ENCODE measurements at places on chromosomes 1 and 21.

DNA sequence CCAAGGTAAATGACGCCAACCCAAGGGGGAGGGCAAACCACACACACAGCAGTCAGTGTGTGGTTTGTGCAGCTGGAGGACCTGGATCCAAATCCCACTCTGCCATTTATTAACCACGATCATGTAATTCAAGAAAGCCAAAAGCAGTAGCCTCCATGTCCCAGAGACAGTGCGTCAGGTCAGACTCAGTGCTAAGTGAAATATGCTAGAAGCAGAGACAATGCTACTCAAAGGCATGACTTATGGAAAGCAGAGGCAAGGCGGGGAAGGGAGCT lies 13.6 kb downstream of the TTC39A start:
- peak; percentile 14 for DNase-seq

DNA sequence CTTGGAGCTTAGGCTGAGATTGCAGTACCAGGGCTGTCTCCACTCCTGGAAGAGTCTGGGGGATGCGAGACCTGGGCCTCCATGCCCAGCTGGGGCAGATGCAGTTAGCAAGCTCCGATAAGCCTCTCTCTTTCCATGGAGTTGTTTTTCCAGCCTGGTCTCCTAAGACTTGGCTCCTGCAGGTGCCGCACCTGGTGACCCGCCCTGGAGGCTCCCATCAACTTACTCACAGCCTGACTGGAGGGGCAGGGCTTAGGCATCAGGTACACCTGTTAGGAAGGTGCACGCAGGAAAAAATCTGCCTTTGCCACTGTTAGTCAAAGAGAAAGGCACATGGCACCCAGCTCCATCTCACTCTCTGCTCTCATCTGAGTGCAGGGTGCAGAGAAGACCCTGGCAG lies 198.1 kb upstream of the TMEM51 start:
- DNase-seq = no peak

DNA sequence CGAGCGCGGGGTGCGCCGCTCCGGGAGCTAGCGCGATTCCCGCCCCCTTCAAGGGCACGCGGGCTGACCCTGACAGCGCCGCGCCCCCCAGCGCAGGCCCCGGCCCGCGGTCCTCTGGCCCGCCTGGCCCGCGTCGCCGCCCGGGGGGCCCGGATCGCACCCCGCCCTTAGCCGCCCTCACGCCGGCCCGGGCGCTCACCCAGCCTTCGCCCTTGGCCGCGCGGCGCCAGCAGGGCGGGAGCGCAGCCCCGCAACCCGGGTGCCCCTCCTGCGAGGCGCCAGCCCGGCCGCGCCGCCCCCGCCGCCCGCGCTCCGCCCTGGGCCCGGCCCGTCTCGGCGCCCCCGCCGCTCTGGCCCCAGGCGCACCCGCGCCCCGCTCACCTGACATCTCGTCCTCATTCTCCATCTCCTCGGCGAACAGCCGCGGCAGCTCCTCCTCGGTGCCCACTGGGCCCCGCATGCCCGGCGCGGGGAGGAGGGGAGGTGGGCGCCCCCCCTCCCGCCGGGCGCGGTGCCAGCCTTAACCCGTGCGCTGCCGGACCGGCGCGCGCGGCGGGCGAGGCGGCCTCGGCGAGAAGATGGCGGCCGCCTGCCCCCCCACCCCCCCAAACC lies 451 bp downstream of the CHD5 start:
- no peak for DNase-seq

DNA sequence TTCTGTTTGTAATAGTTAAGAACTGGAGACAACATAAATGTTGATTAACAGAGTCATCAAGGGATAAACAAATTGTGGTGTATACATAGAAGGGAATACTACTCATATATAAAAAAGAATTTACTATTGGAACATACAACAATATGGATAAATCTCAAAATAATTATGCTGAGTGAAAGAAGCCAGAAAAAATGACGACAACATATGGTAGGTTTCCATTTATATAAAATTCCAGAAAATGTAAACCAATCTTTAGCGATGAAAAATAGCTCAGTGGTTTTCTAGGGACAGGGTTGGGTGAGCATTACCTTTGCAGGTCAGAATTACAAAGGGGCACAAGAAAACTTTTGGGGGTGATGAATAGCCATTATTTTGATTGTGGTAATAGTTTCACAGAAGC lies 431.6 kb downstream of the PTPRU start:
- no peak for DNase-seq

GRCh38 chr1:104064399-104064798 lies 314.7 kb downstream of the AMY1C start:
- no peak for DNase-seq

DNA sequence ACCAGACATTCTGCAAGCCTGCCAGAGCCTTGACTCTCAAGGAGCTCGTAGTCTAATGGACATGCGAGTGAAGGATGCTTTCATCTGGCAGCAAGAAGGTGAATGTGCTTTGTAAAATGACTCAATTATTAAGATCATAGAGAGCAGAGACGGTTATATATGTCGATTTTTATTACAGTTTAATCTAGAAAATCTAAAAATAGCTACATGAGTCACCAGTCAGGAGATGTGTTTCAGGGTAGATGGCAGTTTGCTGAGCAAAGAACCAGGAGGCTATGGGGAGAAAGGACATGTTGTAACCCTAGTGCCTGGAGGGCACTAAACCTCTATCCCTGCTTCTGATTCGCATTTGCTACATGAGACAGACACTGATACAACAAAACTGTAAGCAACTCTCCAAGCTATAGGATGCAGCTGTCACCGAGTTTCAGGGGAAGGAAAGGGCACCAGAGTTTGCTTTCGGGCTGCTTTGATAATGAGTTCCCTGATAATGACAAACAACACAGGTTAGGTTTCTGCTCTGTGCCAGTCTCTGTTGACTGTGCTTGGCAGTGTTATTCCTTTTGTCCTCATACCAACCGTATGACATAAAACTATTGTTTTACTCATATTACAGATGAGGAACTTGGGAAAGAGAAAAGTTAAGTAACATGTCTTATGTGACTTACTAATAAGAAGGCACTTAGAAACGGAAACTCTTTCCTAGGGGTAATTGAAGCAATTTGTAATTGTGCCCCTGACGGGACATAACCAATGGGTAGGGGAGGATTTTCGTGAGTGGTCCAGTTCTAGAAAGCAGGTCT lies 43.2 kb downstream of the C1orf198 start:
- peak; percentile 73 for DNase-seq

- DNase-seq = no peak
These were observed 30.3 kb downstream of the TEX35 start for GRCh38 chr1:178543290-178543607.

DNA sequence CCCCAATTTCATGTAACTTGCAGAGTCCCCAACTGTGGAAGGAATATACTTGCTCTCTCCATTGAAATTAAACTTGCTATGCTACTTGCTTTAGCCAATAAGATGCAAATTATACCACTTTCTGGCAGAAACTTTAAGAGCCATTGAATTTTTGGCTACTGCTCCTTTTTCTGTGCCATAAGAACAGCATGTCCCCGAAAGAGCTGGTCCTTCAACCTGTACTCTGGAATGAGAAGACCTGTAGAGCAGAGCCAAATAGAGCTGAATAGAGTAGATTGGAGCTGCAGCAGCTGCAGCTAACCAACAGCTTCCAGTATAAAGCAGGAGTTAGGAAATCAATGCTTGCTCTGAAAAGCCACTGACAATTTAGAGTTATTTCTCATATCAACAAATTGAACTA lies 472.3 kb upstream of the B3GALT2 start:
- no peak for DNase-seq

- DNase-seq = no peak
These were observed 83.9 kb downstream of the LRRC7 start for GRCh38 chr1:69651656-69652055.

- no peak for DNase-seq
These were observed 31.2 kb upstream of the CFAP126 start for GRCh38 chr1:161398900-161399256.

DNA sequence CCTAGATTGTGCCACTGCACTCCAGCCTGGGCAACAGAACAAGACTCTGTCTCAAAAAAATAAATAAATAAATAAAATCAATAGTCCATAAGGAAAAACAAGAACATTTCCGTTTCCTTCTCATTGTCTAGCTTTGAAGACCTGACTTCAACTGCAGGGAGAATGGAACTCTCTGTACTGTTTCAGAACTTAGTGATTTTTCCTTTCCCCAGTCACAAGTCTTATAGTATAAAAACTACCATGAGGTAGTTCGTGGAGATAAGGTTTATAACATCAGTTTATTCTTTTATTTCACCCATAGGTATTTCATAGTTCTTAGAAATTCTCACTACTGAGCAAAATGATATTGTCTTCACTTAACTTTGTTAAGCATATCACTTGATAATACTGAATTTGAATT lies 11.4 kb upstream of the RWDD3 start:
- no peak for DNase-seq

DNA sequence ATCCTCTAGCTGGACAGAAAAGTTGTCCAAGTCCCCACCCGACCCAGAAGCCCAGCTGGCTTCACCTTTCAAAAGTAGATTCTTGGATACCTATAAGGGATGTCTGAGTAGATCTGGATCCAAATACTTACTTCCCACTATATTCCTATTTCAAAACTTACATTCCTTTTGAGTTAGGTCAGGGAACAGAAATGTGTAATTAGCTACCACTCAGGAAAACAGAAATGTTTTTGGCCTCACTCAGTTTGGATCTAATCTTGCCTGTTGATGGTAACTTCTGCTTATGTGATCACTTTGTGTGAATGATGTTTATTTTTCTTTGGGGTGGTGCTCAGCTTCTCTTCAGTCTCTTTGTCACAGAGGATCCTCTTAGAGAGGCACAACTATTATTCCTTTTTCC lies 814.4 kb upstream of the RGS18 start:
- DNase-seq = peak; percentile 71

- no peak for DNase-seq
These were observed 30.6 kb upstream of the KDM4A start for GRCh38 chr1:43619314-43619790.

GRCh38 chr1:83802460-83803152 lies 196.3 kb downstream of the TTLL7 start:
- DNase-seq = no peak

DNA sequence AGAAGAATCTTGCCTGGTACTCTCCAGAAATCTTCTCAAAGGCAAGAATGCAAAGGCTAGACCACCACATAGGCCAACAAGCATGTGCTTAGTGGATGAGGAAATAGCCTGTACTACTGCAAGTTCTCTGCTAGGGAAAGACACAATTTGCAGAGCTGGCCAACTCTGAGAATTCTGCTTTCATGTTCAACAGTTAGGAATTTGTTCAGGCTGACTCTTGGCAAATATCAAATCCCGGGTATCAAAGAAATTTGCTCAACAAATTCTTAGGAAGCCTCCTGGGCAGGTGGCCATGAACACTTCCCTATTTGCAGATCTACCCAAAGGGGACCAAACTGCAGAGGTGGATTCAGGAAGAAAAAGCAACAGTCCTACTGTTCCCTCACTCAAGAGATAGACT lies 15.0 kb upstream of the H3-3A start:
- DNase-seq = peak; percentile 72

- DNase-seq = no peak
These were observed 6.3 kb downstream of the KCNJ6 start for GRCh38 chr21:37909936-37910335.

- DNase-seq = peak; percentile 8
These were observed 11.2 kb downstream of the PUM1 start for GRCh38 chr1:31054349-31054748.

- DNase-seq = no peak
These were observed 56.2 kb downstream of the STUM start for GRCh38 chr1:226604560-226605317.

DNA sequence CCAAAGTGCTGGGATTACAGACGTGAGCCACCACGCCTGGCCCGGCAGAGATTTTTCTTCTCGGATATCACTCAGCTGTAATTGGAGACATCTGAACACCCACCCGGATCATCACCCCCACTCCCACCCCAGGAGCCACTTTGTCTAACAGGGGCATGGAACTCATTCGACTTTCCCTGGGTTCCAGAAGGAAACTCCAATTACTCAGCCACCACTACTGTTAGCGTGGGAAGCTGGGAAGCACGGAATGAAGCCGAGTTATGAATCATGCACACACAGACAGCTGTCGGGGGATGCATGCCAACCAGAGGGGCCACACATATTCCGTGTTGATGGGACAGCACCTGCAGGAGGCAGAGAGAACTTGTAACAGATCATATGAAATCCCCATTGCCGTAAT lies 85.2 kb downstream of the HLCS start:
- DNase-seq = peak; percentile 86

GRCh38 chr21:45029948-45030681 lies 44.3 kb upstream of the ADARB1 start:
- no peak for DNase-seq

DNA sequence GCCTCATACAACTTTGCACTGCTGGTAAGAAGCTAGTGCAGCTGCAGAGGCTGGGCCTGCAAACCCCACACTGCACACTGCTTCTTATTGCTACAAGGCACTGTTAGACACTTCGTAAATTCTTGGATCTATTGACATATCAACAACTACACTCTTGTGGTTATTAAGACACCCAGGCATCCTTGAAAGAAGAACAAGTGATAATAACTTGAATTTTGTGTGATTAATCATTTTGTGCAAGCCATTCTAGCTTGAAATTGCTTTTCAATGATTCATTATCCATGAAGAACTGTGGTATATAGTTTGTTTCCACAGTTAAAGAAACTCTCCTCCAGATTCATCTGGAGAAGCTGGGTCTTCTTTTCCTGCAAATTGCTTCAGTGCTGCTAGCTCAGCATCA lies 33.7 kb upstream of the IFI44L start:
- DNase-seq = peak; percentile 94

DNA sequence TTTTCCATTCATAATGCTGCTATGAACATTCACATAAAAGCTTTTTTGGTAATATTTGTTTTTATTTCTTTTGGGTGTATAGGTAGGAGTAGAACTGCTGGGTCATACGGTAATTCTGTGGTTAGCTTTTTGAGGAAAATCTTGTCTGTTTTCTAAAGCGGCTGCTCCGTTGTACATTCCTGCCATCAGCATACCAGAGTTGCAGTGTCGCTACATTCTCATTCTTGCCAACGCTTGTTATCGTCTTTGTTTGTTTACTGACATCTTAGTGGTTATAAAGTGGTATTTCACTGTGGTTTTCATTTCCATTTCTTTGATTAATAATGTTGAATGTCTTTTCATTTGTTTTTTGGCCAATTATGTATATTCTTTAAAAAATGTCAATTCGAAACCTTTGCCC lies 469.8 kb upstream of the ZP4 start:
- no peak for DNase-seq

DNA sequence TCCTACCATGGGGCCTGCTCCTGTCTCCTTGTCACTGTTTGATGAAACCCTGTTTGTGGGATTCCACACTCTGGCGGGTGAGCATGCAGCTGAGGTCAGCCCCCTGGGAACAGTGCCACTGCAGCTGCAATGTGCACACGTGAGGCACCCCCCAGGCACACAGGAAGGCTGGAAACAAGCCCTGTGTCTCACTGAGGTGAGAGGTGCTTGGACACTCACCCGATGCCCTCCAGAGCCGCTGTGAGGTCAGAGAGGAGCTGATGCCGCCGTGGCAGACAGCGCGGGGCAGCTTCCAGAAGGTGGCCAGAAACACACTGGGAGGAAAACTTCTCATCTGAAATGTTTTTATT lies 49.7 kb downstream of the SLX9 start:
- DNase-seq = peak; percentile 22

DNA sequence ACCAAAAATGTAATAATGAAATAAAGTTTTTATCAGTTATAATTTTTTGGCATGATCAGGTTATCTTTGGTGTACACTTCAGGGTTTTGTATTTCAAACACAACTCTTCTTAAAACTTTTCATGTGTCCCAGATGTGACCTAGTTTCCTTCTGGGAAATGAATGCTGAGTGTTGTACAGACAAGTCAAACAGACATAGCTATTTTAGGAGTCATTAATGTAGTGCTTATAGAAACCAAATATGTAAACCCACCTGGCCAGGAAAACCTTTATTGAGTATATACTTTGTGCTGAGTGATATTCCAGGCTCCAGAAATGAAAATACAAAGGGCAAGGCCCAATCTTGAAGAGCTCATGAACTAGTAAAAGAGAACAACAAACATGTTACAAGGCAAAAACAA lies 25.9 kb upstream of the HOOK1 start:
- DNase-seq = no peak

Measured in fibroblast of upper back skin (primary cell).